Thoracic aorta (tissue), 2 donors: ENCODE measurements at places on chromosomes 16 and 17.

- DNase-seq = no peak
Observed at GRCh38 chr17:44203731-44204440, 4.2 kb upstream of the ATXN7L3 start.

DNA sequence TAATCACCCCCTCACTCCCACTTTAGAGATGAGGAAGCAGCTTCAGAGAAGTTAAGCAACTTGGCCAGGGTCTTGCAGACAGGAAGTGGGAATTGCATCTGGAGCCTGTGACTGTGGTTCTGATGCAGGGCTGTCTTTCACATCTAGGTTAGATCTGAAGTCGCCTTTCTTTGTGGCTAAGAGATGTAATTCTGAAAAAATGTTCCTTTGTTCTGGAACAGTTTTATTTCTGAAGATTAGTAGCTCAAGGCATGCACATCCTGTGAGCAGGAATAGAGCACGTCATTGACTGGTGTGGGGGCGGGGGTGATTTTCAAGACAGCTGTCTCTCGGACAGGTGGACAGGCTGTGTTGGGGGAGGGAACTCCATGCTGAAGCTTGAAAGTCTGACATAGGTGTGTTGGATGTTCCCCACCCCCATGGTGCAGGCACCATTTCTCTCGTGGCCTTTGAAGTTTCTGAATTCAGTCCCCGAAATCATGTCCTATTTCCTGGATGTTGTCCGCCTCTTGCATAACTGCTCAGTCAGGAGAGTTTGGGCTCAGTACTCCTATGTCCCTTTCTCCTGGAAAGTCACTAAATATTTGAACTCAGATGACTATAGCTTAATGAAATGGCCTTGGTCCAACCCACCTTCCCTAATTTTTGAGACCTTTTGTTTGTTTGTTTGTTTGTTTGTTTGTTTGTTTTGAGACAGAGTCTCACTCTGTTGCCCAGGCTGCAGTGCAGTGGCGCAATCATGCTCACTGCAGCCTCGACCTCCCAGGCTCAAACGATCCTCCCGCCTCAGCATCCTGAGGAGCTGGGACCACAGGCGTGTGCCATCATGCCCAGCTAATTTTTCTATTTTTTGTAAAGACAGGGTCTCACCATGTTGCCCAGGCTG lies 21.0 kb upstream of the HERPUD1 start:
- DNase-seq = no peak

- DNase-seq = no peak
Observed at GRCh38 chr17:15143524-15143923, 121.6 kb downstream of the PMP22 start.

- no peak for DNase-seq
Observed at GRCh38 chr17:28818819-28819221, 23.8 kb downstream of the FAM222B start.
